Activated naive CD4-positive, alpha-beta T cell treated with anti-CD3 and anti-CD28 coated beads for 36 hours (primary cell): ENCODE measurements at places on chromosomes 2 and 18.

DNA sequence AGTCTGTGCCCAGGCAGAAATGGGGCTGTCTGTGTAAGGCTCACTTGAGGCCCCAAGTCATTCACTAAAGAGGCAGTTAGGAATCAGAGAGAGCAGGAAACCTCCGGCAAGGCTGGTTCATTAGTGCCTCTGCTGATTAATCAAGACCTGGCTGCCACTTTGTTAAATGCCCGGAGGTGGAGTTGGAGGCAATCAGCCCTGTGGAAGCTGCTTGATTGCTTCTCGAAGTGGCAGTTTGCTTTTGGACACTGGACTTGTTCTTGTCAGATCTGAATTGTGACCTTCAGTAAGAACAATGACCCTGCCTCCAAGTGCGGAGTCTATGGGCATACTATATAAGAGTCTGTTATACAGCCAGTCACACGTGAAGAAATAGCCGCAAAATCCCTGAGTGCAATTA is 183.9 kb upstream of the LINC00305 start:
- DNase-seq, result no peak

GRCh38 chr2:36339607-36340218 is 15.9 kb upstream of the CRIM1 start:
- no peak for DNase-seq

- no peak for DNase-seq
Measured at GRCh38 chr2:1911811-1912210, 167.5 kb upstream of the PXDN start.

GRCh38 chr2:62440281-62440946 is 65.6 kb downstream of the TMEM17 start:
- DNase-seq, result no peak

GRCh38 chr2:23241611-23242245 is 143.3 kb upstream of the KLHL29 start:
- no peak for DNase-seq

GRCh38 chr2:7272210-7272609 is 355.0 kb downstream of the RNF144A start:
- DNase-seq, result no peak

DNA sequence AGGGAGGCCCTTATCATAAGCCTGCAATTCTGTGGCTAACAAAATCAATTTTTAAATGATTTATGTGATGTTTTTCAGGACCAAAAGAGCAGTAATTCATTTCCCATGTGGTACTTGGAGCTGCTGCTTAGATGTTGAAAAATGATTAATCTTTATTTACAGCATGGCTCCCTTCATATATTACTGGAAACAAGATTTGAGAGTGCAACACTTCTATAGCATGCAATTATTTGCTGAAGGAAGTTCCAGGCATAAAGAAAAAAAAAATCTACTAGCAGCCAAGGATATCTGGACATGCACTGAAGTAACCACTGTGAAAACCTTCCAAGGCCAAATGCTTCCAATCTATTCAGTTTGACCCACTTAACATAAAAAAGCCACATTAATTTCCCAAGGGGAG is 186.3 kb downstream of the SLC8A1 start:
- DNase-seq, result no peak

- DNase-seq, result no peak
Measured at GRCh38 chr18:77524909-77525308, 275.3 kb downstream of the GALR1 start.

- no peak for DNase-seq
Measured at GRCh38 chr2:225763711-225764110, 364.2 kb downstream of the NYAP2 start.

DNA sequence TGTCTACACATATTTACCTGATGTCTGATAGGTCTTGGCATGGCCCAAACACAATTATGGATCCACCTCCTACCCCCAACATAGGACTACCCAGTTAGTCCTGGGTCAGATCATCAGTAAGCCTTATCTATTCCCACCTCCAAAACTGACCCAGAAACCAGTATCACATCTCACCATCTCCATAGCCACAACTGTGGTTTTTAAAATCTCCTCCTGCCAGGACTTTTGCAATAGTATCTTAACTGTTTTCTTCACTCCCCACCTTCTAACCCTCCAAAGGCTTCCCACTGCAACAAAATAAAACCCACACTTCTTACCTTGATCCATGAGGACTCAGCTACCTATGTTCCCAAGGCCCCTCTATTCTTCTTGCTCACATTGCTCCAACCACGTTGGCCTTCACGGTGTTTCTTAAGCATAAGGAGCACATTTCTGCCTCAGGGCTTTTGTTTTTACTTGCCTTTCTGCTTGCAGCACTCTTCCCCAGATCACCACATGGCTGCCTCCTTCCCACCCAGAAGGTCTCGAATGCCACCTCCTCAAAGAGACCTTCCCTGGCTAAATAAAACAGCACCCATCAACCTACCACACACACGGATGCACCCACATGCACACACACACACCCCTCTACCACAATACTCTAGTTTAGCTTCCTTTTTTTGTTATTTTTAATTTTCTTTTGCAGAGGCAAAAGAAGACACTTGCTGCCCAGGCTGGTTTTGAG is 125.9 kb upstream of the SLC1A4 start:
- no peak for DNase-seq

DNA sequence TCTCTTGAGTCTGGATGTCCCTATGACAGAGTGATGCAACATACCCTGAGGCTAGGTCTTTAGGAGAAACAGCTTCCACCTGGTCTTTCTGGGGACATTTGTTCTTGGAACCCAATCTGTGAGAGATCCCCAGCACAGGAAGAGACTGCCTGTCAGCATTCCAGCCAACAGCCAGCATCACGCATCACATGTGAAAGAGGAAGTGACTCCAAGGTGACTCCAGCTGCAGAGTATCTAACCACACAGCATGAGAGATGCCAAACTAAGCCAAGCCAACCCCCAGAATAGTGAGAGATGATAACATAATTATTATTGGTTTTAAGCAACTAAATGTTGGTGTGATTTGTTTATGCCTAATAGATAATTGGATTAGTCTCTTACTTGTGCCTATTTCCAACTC is 35.7 kb downstream of the C18orf63 start:
- DNase-seq, result no peak

DNA sequence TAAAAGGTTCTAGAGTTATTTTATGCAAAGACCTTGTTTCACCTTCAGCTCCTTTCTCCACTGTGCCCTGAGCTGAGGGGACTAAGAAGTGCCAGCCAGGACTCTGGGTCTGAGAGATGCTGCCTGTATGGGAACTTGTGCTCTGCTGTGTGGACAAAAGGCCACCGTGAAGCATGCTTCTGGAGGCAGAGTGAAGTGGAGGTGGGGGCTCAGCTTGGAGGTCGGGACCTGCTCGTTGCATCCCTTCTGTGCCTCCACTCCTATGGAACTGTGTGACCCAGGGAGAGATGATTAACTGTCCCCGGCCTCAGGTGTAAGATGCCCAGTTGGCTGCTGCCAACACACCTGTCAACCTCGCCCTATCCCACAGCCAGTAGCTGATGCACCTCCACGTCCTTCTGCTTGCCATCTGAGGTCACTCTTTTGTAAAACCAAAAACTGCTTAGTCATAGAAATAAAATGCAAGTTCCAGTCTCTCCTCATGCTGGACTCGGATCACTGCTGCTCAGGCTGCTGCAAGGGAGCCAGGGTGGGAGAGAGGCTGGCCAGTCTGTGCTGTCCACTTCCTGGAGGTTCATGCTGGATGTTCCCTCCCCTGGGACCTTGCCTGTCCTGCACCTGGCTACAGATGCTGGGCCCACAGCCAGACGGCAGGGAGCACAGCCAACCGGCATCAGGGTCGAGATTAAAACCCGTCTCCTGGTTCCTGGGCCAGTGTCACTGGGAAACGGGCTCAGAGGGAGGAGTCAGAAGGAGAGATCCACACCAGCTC is 113.2 kb downstream of the ACKR3 start:
- DNase-seq, result no peak

GRCh38 chr18:21261352-21261751 is 19.3 kb downstream of the GREB1L start:
- no peak for DNase-seq

DNA sequence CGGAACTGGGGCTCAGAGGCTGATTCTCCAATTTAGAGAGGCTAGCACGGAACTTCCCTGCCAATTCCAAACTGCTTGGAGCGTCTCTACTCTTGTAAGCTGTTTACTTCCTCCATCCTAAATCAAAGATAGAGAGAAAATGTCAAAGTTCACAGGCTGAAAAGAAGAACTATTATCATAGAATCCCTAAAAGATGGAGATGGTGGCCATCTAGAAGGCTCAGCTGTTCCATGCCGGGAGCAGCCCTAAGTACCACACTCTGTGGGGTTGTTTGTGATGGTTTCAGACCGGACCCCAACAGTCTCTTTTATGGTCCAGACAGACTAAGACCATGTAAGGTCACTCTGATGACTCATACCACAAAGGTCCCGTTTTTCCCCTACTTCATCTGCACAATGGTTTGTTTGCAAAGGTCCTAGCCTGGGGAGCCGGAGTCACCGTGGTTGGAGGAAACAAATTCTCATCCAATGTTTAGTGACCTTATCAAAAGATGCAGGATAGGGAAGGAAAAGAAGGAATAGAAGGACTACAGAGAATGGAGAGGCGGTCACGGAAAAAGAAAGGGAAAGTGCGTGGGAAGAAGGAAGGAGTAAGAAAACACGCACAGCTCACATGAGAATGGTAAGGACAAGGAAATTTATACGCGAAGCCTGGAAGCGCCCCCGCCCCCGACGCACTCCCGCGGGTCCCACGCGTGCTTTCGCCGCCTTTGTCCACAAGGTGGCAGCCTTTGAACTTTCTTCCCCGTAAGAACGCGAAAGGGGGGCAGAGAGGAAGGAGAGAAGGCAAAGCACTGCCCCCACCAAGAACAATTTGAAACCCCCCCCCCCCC is 453 bp upstream of the ANTXR1 start:
- peak; percentile 53 for DNase-seq

- DNase-seq, result no peak
Measured at GRCh38 chr2:56014046-56014730, 90.6 kb upstream of the EFEMP1 start.

DNA sequence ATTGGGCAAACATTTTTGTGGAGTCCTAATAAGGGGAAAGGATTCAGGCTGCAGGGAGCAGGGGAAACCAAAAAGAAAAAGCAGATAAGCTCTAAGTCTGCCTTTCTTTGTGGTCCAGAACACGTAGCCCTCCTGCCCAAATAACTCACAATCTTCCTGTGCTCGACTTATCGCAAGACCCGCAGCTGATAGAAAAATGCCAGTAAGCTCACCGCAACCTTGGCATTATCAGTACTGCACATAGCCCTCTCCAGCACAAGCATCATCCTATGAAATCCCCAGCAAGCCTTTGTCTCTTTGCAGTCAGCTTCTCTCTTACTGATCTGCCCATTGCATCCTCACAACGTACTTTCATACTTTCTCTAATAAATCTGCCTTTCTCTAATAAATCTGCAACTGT is 202.4 kb upstream of the HNRNPA3 start:
- DNase-seq, result no peak

GRCh38 chr18:78580835-78581339 is 398.7 kb upstream of the SALL3 start:
- no peak for DNase-seq

DNA sequence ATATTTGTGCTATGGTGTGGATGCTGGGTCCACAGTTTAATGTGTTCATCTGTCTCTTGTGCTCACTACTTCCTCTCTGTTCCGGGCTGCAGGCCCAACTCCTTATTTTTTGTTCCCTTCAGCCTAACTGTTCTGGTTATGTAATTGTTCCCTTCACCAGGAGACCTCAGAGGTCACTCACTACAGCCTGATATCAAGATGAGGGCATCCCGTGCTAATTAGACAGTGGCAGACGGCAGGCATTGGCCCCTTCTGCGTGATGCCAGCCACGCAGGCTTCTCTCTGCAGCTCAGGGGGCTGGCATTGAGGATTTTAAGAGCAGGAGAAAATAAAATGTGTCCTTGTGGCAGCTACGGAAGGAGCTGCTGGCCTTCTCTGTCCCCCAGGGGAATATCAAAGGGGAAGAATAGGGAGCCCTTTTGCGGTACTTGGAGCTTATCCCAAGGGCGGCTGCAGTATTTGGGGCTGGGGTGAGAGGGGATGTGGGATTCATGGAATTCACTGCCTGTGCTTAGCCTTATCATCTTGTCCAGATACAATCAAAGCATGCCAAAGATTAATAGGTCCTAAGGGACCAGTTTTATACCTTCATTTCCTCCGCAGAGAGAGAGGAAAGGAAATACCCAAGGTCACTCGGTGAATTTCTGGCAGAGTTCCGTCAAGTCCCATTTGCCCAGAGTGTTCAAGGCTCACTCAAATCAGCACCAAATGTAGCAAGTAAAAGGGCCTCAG is 53.3 kb upstream of the TRIB2 start:
- DNase-seq, result no peak

- DNase-seq, result peak; percentile 0
Measured at GRCh38 chr2:240936106-240936505, 30.0 kb downstream of the CROCC2 start.

DNA sequence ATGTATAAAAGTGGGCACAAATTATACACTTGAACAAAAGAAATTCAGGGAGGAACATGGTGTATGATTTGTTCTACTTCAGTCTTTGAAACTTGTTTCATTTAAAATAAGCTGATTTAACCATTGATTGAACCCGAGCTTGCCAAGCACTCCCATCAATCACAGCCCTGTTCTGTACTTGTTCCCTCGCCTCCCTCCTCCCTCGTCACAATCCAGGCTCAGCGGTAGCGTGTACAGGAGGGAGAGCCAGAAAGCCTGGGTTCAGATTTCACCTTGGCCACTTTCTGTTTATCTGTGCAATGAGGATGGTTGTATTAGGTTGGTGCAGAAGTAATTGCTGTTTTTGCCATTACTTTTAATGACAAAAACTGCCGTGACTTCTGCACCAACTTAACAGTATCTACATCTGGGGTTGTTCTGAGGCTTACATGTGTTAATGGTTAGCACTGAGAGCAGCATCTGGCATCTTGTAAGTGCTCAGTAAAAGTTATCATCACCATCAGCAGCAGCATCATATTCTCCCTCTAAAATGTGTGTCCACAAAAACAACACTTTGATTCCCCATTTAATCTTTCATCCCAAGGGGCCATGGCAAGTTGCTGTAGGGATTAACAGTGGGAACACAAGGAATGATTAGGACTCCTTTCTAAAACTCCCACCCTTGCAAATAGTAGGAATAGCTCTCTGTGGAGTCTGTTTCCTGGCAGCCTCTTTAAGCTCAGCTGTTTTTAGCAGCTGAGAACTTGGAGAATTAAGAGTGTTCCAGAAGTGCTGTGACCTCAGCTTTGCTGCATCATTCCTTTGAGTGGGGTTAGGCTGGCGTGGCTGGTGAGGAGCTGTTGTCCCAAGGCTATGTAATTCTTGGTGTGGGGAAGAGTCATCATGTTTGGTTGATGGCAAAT is 4.7 kb downstream of the DPYSL5 start:
- no peak for DNase-seq

GRCh38 chr2:109218792-109219126 is 89.8 kb downstream of the SH3RF3 start:
- DNase-seq, result no peak

GRCh38 chr2:98867539-98868309 is 68.3 kb downstream of the CRACDL start:
- no peak for DNase-seq

DNA sequence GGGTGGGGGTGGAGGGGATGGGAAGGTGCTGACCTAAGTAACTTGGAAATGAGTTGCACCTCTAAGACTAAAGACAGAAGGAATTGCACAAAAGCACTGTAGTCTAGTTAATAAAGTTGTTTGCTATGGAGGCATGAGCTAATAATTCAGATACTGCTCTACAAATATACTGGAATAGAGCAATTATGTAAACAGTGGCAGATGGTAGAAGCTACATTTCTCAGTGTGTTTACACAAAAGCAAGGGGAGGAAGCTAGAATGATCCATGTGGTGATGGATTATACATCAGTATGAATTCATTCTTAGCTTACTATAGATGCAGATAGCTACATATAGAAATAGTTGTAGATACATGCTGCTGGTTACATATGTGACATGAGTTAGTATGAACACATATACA is 27.6 kb upstream of the UBE2F start:
- no peak for DNase-seq

GRCh38 chr2:241559323-241560161 is 997 bp downstream of the BOK start:
- no peak for DNase-seq
